ENCODE measurements at places on chromosomes 13 and 19.

DNA sequence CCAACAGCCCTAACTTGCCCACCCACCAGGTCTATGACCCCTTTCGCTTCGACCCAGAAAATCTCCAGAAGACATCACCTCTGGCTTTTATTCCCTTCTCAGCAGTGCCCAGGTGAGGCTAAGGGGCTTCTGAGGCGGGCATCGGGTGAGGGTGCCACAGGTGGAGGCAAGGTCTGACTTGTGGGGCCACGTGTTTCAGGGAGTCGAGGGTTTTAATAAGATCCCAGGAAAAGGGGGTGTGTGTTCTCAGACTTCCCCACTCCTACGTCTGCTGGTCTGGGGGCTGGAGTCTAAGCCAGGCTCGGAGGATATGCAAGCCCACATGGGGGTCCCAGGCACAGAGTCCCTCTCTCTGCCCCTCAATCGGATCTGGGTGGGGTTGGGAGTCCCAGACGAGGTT lies 30.9 kb upstream of the CYP4F8 start:
- no peak for DNase-seq

GRCh38 chr13:35712907-35713761 lies 236.6 kb upstream of the MAB21L1 start:
- no peak for DNase-seq

GRCh38 chr13:96690998-96691397 lies 303.3 kb downstream of the OXGR1 start:
- DNase-seq, result no peak

DNA sequence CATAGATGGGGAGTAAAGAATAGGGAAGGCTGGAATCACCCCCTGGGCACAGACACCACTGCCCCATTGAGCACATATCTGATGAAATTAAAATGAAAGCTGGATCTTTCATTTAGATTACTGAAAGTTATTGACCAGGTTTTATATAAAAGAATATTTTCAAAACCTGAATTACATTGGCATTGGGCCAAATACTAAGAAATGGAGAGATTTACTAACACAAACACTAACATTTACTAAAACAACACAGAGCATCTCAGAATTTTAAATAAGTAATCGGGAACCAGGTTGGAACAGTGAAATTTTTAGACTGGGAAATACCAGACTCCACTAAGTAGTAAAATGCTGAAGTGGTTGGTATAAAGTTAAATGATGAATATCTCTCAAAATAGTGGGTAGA lies 88.9 kb downstream of the HS6ST3 start:
- DNase-seq, result no peak

DNA sequence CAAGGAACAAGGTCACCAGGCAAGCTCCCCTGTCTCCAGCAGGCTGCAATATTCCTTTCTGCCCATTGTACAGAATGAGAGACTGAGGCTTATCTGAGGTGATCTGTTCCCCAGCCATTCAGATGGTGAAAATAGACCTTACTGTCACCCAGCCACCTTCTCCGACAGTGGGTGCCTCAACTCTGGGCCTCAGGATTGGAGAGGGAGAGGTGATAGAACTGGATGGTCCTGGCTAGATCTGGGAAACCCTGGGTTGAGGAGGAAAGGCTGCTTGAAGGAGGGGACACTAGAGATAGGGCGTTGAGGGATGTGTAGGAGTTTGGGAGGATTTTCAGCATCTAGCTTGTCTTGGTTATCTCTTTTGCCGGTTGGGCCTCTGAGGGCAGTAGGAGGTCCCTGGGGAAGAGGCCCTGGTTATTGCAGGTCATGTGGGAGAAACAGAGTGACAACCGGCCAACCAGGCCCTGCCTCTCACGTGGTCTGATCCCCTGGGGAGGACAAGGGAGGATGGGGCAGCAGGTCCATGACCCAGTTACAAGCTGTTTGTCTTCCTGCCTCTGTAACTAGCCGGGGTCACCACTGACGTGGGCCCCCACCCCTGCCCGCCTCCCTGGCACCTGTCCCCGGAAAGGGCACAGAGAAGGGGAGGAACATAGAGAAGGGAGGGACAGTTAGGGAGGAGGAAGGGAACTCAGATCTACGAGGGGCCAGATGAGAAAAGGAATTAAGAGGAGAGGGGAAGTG lies 8.2 kb downstream of the NFIC start:
- DNase-seq, result no peak

GRCh38 chr19:49065905-49066512 lies 1.4 kb upstream of the NTF4 start:
- DNase-seq, result no peak

- no peak for DNase-seq
Measured at GRCh38 chr13:28655561-28655960, 3.4 kb upstream of the POMP start.

- DNase-seq, result peak; percentile 22
Measured at GRCh38 chr19:1794424-1795172, 17.5 kb downstream of the ATP8B3 start.

DNA sequence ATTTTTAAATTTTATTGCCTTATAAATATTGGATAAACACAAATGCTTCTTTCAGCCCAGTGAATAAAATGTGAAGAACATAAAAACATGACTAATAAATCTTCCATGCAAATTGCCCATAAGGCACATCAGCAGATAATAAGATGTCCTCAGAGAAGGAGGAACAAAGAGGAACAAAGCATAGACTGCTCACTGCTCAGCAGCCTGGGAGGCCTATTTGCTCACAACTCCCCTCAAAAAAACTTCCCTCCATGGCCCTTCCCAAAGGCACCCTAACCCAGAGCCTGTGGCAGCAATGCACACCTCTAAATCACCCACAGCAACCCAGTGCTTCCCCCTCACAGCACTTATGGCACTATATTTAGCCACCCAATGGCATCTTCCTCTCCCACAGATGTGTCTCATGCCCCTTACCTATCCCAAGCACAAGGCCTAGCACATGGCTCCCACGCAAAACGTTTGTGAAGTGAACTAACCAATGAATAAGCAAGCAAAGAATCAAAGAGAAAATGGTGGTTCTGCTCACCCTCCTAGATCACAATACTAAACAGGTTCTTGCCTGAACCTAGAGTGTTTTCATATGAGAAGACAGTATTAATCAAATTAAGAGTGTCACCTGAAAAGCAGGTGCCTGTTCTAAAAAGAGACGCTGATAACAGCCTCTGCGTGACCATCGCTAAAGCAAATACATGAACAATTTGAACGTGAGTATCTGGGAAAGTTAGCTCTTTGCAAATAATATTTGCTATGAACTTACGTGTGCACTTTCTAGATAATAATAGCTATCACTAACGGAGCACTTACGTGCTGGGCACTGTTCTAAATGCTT lies 96.9 kb downstream of the TBC1D4 start:
- no peak for DNase-seq

DNA sequence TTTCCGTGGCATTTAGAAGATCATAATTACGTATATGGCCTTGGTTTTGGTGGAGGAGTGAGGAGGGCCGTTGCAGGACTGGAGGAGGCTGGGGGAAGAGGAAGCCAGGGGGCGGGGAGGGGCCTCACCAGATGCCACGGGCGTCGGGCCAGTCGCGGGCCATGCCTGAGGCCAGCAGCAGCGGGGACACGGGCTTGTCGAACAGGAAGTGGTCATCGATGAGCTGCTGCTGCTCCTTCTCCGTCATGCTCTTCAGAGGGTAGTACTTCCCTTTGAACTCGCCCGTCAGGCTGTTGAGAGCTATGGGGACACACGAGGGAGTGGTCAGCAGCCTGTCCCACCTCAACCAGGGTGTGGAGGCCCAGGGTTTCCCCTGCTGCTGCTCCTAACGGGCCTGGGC lies 11.1 kb downstream of the CKM start:
- DNase-seq, result no peak

DNA sequence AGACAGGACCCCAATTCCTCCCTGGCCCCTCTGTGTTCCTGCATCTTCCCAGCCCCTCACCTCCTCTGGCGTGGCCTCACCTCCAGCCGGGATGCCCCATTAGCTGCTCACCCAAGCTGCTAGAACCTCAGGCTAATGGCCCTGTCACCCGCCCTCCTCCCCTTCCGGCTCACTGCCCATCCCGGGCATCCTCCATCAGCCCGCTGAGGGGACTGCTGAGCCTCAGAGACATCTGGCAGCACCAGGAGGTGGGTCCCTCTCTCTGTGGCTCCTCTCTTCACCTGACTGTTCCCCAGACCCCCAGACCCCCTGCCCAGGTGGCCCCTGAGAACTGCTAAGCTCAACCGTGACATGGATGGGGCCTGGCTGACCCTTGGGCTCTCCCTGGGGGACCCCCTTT lies 2.9 kb downstream of the FFAR1 start:
- DNase-seq, result no peak

DNA sequence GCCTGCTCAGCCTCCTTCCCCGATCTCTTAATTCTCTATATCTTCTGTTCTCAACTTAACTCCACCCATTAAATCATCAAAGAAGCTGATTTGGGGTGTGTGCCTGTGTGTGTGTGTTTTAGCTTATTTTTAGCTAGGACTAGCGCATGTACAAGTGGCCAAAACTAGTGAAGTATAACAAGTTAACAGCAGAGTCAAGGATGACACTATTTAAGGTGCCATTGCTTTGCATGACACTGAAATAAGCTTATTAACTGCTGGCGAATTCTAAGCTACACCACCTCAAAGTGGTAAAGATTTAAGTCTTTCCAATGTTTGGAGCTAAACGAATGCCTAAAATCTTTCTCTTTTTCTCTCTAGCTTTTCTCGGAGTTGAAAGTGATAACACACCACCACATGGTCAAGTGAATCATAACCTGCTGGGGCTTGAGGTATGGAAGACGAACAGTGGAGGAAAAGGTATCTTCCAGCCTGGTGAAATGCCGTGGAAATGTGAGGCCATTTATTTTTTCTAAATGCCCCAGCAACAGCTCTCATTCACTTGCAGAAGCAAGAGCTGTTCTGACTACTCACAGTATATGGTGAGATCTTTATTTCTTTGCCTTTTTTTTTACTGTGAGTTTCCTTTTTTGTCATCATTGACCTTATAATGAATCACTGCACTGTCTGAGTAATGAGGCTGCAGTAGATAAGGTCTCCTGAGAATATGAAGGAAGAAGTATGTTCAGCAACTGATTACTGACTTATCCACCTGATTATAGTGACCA lies 570.3 kb downstream of the PCDH9 start:
- DNase-seq, result no peak

- DNase-seq, result no peak
Measured at GRCh38 chr13:41634407-41634806, 177.1 kb downstream of the RGCC start.

GRCh38 chr19:4503132-4503824 lies 15.0 kb downstream of the PLIN4 start:
- DNase-seq, result no peak

- peak; percentile 87 for DNase-seq
Measured at GRCh38 chr13:99356262-99357091, 49.3 kb upstream of the GPR183 start.

DNA sequence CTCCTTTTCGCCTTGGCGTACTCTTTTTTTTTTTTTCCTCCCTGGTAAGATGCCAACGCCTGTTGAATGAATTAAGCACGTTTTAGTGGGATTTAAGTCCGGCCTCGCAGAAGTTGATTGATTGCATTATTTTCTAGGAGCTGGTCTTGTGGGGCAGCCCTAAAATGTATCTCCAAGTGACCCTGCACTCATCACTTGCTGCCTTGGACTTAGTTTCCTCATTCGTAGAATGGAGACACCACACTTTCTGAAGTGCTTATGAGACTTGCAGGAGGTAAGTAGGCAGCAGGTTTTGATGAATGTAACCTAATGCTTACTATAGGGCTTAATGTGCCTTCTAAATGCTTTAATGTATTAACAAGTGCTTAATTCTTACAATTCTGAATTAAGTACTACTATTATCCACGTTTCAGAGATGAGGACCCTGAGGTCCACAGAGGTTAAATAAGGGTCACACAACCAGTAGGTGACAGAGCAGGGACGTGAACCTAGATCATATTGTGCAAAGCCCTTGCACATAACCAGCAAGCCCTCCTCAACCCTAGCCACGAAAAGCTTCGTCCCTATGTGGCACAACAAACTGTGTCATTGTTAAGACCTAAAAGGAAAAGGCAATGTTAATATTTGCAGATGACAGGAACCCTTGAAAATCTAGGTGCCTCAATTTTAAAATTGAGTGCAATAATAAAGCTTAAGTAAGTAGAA lies 514 bp upstream of the ARGLU1 start:
- no peak for DNase-seq

GRCh38 chr19:47824396-47824795 lies 2.7 kb downstream of the CRX start:
- no peak for DNase-seq

- DNase-seq, result no peak
Measured at GRCh38 chr13:98339684-98340425, 162.8 kb upstream of the RNF113B start.

DNA sequence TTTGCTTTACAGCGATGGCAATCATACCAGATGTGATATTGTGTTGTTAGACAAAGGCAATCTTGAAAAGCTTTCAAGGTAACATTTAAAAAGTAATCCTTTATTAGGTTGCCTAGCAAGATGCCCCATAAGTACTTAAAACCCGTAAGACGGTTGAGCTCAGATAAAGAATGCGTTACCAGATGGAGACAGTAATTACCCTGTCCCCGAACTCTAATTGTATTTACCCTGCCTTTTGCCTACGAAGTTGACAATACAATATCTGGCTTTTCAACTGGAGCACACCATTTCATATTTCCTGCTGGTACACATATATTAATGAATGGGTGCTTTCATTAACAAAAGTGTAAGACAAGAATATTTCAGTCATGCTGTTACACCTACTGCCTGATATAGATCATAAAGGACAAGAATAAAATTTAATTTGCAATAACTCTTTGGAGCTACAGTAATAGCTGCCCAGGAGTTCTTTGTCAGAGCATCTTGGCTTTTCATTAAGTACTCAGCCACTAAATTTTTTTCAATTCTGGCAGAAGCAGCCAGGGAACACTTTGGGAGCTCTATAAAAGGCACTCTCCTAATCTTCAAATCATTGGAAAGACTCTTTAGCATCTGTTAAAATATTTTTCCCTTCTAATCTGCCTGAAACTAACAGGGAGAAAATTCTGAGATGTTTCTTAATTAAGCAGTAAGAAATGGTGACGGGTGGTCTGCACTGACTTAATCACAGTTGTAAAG lies 63.8 kb downstream of the DCT start:
- DNase-seq, result no peak

GRCh38 chr19:55014714-55015113 lies 23.4 kb downstream of the GP6 start:
- DNase-seq, result peak; percentile 35
